Retina (tissue), 1 donor: ENCODE measurements at places on chromosomes 1 and 21.

- no peak for DNase-seq
Observed at GRCh38 chr21:46465651-46466050, 7.0 kb downstream of the DIP2A start.

DNA sequence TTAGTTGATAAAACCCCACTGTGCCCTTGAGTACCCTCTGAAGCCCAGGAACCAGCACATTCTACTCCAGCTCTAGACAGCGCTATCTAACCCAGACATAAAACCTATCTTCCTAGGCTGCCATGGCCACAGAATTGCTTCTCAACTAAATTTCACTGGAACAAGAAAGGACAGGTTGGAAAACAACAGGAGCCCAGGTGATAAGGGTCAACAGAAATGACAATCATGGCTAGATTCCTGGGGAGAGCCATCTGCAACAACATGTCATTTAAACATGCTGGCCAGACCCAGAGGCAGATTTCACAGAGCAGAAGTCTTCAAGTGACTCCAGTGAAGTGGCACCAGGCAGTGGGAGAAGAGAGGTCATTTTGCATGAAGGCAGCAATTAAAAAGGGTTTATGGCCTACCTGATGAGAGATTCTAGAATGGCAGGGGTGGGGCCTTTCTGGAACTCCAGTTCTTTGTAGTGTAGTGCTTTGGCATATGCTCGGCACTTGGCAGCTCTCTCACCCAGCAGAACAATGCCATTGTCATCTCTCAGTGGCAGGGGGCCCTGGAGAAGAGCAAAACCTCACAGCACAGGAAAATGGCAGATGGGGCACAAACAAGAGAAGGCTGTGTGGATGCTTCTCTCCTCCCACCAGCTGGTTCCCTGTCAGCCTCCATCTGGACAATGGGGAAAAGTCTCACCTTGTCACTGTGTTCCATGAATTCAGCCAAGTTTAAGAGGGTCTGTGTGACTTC lies 9.9 kb downstream of the ANGPTL7 start:
- DNase-seq, result peak; percentile 15

- no peak for DNase-seq
Observed at GRCh38 chr21:26140164-26140579, 30.4 kb downstream of the APP start.

- DNase-seq, result no peak
Observed at GRCh38 chr21:34260277-34261008, 103.4 kb upstream of the KCNE2 start.

- DNase-seq, result no peak
Observed at GRCh38 chr1:179206812-179207211, 22.7 kb downstream of the ABL2 start.

- DNase-seq, result no peak
Observed at GRCh38 chr1:202018468-202019234, 8.3 kb downstream of the ELF3 start.

- DNase-seq, result no peak
Observed at GRCh38 chr1:94304553-94304952, 67.2 kb upstream of the ARHGAP29 start.

- DNase-seq, result no peak
Observed at GRCh38 chr1:42851420-42851819, 5.0 kb downstream of the ZNF691 start.

DNA sequence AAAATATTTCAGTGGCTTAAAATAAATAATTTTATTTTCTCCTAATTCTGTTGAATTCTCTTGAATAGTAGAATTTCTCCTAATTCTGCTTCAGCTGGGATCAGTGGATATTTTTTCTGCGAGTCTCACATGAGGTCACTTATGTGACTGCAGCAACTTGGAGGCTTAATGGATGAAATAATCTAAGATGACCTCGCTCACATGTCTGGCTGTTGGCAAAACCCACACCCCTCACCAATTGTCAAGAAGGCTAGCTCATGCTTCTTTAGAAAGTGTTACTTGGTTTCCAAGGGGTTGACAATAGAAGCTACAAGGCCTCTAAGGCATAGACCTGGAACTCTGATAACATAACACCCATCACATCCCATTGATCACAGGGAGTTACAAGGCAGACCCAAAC lies 156.9 kb upstream of the DPYD start:
- DNase-seq, result no peak

- no peak for DNase-seq
Observed at GRCh38 chr21:40118527-40118926, 251.3 kb downstream of the PCP4 start.

- DNase-seq, result no peak
Observed at GRCh38 chr1:207003210-207003609, 29.3 kb downstream of the C1orf116 start.

- DNase-seq, result no peak
Observed at GRCh38 chr21:42746240-42746592, 92.8 kb downstream of the PDE9A start.

GRCh38 chr1:41672641-41673361 lies 188.3 kb upstream of the EDN2 start:
- no peak for DNase-seq
